ENCODE measurements at places on chromosomes 7 and 10.

DNA sequence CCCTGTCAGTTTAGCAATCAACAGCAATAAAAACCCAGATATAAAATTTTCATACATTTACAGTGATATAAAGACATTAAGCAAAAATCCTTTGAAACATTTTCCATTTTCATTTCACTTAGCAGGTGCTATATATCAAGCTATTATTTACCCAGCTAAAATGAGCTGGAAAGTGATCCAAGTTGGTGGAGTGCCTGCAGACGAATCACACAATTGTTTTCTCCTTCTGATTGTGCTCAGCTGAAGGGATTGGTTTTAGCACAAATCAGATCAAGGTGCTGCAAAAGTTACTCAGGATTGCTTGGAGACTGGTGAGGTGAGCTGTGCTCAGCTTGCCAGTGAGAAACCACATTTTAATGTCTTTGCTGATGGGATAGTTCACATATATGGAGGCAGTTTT, 138.1 kb downstream of the LRMDA start:
- no peak for DNase-seq

GRCh38 chr10:96968682-96969423, 136.8 kb downstream of the LCOR start:
- DNase-seq: no peak

- peak; percentile 66 for DNase-seq
Measured at GRCh38 chr10:100346351-100346764, 675 bp upstream of the SCD start.

- no peak for DNase-seq
Measured at GRCh38 chr7:5872326-5872725, 8.3 kb upstream of the OCM start.

DNA sequence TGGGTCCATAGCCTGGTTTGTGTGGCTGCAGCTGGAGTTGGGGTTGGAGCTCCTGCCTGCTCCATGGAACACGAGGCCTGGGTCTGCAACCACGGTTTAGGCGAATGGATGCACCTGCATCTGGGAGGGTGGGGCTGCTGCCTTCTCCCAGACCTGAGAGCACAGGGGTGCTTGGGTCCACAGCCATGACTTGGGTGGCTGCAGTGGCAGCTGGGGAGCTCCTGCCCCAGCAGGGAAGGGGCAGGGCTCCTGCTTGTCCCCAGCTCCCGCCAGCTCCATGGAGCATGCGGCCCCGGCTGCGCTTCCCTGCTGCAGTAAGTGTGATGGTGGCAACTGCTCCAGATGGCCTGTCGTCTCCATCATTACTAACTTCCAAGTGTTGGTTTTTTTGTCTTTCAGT, 571.1 kb upstream of the LRRN3 start:
- no peak for DNase-seq

Measured in NCI-H446 (cell line).